ENCODE measurements at places on chromosomes 13 and 19.

GRCh38 chr13:91304741-91305140 lies 42.7 kb upstream of the MIR17HG start:
- DNase-seq: no peak

DNA sequence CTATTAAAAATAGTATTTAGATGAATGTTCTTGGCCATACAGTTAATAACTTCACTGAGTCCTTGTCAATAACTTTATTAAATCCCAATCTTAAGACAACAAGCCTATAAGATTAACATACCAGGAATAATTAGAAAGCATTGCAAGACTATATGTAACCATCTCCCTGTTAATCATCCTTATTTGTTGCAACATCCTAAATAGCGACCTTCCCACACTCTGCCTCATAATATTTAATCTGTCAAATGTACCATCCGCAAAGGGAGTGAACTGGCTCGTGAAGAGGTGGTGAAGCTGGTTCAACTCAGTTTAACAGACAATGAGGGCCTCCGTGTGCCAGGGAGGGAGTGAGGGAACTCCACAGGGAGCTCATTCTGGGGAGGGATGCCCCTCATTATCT lies 33.9 kb downstream of the KL start:
- DNase-seq: no peak

DNA sequence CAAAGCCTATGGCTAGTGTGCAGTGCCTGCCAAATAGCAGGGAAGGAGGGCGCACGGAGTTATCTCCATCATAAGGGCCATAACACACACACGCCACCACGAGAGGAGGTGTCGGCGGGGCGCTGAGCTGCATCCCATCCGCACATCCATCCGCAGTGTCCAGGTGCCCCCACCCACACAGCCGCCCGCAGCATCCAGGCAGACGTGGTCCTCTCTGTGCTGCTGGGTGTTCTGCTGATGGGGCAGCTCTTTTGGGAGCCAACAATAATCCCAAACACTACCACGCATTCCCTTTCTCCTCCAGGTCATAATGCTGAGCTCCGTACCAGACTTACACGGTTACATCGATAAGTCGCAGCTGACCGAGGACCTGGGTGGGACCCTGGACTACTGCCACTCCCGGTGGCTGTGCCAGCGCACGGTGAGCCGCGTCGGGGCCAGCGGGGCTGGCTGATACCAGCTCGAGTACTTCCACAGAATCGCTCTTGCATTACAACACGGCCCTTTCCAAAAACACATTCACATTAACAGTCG lies 41.5 kb upstream of the F7 start:
- no peak for DNase-seq

DNA sequence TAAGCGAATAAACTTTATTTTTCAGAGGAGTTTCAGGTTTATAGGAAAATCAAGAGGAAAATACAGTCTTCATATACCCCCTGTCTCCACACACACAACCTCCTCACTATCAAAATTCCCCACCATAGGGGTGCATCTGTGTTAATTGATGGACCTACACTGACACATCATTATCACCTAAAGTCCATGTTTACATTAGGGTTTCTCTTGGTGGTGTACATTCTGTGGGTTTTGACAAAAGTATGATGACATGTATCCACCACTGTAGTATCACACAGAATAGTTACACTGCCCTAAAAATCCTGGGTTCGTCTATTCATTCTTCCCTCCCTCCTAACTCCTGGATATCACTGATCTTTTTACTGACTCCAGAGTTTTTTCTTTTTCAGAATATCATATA lies 654.2 kb downstream of the UQCRFS1 start:
- no peak for DNase-seq

GRCh38 chr13:114017028-114017630 lies 43.3 kb upstream of the C13orf46 start:
- DNase-seq: no peak

DNA sequence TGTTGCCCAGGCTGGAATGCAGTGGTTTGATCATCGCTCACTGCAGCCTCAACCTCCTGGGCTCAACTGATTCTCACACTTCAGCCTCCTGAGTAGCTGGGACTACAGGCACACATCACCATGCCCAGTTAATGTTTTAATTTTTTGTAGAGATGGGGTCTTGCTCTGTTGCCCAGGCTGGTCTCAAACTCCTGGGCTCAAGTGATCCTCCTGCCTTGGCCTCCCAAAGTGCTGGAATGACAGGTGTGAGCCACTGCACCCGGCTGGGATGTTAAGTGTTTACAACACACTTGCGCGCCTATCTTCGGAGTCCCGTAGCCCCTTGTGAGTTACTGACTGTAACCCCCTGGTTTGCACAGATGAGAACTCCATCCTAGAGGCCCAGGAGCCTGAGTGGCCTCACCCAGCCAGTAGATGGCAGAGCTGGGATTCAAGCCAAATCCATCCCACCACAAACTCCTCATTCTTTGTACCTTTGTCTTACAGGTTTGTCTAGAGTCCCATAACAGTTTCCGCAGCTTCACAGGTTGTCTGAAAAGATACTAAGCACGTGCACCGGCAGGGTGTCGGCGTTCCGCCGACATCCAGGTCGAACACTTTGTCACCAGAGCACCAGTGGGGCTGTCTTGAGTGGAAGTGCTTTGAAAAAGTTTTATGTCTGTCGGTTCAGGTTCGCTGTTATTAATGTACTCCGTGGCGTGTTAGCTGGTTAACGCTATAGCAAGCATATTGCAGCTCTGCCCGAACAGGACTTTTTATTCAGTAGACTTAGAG lies 14.7 kb downstream of the MAG start:
- DNase-seq: no peak

- no peak for DNase-seq
Observed at GRCh38 chr13:78631077-78631476, 27.7 kb upstream of the POU4F1 start.

All from inflammatory macrophage treated with lipopolysaccharide for 4 hours (primary cell).